Stimulated activated CD4-positive, alpha-beta T cell treated with anti-CD3 and anti-CD28 coated beads, Interleukin-12 subunit alpha, Interleukin-12 subunit beta, amount 100 ng/mL, for 4 hours (primary cell): ENCODE measurements at places on chromosomes 11 and 22.

- DNase-seq, result no peak
These were observed 7.8 kb upstream of the CELSR1 start for GRCh38 chr22:46545086-46545792.

DNA sequence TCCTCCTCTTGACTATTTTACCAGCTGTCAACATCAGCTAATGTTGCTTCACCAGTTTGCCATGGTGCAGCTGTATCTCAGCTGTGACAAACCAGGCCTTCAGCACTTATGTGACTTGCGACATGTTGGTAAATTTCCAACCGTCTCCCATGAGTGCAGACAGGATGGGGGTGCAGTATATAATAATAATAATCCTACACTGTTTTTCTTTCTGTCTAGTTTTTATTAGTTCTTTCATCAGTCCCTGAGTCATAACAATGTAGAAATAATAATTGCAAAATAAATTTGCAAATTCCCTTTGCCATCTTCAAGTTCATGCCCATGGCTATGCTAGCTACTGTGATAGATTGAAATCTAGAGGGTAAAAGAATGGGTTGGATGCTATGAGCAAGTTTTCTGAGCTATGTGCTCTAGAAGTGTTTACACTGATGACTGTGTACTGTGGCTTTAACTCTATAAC is 4.9 kb downstream of the MMP13 start:
- DNase-seq, result no peak

- DNase-seq, result no peak
These were observed 370.7 kb downstream of the MIAT start for GRCh38 chr22:27028093-27028492.

- DNase-seq, result no peak
These were observed 90.0 kb downstream of the BCR start for GRCh38 chr22:23270212-23270733.

- DNase-seq, result no peak
These were observed 10.8 kb downstream of the RIBC2 start for GRCh38 chr22:45424241-45424731.

DNA sequence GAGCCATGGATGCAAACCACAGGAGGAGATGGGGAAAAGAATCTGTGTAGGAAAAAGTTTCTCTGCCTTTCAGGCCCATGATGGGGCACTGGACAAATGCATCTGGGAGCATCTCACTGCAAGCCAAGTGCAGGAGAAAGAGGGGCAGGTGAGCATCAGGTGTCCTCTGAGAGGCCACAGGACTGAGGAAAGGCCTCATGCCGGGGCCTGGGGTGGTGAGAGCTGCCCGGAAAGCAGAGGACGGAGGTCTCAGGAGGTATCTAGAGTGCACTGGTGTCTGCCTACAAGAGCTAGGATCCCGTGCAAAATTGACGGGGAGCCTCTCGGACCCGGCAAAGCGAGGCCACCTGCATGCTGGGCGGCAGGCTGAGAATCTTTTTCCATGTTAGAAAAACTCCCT is 73.9 kb downstream of the CTTN start:
- DNase-seq, result no peak

DNA sequence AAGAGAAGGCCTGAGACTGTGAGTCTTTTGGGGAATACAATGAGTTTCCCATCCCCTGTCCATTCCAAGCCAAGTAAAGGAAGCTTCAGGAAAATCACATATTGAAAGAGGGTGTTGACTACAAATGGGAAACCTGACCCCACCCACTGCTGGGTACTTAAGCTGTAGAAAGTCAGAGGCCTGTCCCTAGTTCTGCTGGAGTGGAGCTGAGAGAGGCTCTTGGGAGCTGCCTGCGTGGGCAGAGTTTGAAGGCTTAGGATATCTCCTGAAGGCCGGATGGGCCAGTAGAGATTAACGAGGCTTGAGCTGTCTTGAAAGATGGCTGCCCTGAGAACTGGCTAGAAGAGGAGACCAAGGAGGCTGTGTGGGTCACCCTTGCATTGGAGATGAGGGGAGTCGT is 176.2 kb upstream of the NECTIN1 start:
- no peak for DNase-seq
